ENCODE measurements at places on chromosomes 7 and 10. TPM values are rescaled to one million over a fixed set of nuclear protein-coding genes. Genes with fewer than 3 reads are reported as not detected.

DNA sequence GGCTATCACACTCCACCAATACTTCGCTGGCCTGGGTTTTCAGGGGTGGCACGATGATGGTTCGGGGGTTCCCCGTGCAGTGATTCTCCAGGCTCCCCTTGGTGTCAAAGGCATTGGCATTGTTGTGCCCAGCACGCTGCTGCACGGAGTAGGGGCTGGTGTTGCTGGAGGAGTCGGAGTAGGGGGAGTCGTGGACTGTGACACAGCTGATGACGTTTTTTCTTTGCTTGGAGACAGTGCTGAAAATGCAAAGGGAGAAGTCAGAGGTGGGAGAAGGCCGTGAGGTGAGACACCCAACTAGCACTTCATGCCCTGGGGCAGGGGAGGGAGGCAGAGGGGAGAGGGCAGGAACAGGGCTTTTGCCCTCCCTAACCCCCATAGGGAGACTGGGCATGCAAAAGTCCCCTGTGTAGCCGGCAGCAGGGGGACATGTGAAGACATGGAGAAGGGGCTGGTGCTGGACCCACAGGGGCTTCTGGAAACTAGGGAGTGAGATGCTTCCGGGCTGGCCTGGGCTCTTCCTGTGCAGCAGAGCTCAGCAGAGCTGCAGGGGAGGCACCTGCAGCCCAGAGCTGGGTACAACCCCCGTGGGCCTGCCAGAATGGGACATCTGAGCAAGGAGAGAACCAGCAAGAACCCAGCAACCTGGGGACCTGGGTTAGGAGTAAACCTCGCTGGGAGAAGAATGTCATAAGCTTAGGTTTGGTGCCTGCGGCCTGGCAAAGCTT, 60.5 kb downstream of the CLEC2L start:
- H3K4me1 ChIP-seq, result peaks cover 3% of the 10 kb centered on the region
- H3K27ac ChIP-seq, result no peak overlapping the region
- H3K36me3 ChIP-seq, result peaks cover 13% of the 10 kb centered on the region

- H3K27me3 ChIP-seq, result no peaks in the 10 kb centered on the region
- peaks cover 24% of the 10 kb centered on the region for H3K4me1 ChIP-seq
- no peak overlapping the region for H3K27ac ChIP-seq
These were observed 46.8 kb upstream of the NFE2L3 start for GRCh38 chr7:26105236-26105635.

GRCh38 chr10:28211759-28212158, 91.1 kb downstream of the MPP7 start:
- no peak overlapping the region for H3K4me3 ChIP-seq
- H3K4me1 ChIP-seq, result peaks cover 7% of the 10 kb centered on the region
- DNase-seq, result no peak
- no peak overlapping the region for H3K27ac ChIP-seq
- no peaks in the 10 kb centered on the region for H3K36me3 ChIP-seq

DNA sequence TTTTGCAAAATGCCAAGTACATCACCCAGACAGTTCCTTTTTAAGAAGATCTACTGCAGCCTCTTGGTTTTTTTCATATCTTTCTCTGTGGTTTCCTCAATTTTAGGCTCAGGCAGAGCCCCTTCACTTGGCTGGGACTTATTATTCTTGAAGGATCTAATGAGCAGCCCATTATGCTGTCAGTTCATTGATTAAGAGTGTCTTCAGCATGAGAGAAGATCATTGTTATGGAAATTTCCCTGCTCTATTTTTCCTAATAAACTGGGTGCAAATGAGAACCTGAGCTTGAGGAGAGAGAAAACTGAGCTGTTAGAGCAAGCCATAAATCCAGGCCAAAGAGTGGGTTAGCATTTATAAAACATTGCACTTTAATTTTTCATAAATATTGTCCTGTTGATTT, 146.5 kb downstream of the SEC23IP start:
- peaks cover 5% of the 10 kb centered on the region for H3K4me1 ChIP-seq
- H3K36me3 ChIP-seq, result no peaks in the 10 kb centered on the region
- H3K27ac ChIP-seq, result no peak overlapping the region
- H3K27me3 ChIP-seq, result peaks cover 4% of the 10 kb centered on the region
- no peak overlapping the region for H3K4me3 ChIP-seq

GRCh38 chr7:149690688-149691446, 82.5 kb downstream of the ZNF467 start:
- H3K4me3 ChIP-seq, result peak overlapping the region; percentile 79
- peaks cover 82% of the 10 kb centered on the region for H3K27me3 ChIP-seq
- peaks cover 7% of the 10 kb centered on the region for H3K36me3 ChIP-seq
- H3K4me1 ChIP-seq, result peaks cover 15% of the 10 kb centered on the region
- DNase-seq, result peak; percentile 50
- H3K27ac ChIP-seq, result no peak overlapping the region

DNA sequence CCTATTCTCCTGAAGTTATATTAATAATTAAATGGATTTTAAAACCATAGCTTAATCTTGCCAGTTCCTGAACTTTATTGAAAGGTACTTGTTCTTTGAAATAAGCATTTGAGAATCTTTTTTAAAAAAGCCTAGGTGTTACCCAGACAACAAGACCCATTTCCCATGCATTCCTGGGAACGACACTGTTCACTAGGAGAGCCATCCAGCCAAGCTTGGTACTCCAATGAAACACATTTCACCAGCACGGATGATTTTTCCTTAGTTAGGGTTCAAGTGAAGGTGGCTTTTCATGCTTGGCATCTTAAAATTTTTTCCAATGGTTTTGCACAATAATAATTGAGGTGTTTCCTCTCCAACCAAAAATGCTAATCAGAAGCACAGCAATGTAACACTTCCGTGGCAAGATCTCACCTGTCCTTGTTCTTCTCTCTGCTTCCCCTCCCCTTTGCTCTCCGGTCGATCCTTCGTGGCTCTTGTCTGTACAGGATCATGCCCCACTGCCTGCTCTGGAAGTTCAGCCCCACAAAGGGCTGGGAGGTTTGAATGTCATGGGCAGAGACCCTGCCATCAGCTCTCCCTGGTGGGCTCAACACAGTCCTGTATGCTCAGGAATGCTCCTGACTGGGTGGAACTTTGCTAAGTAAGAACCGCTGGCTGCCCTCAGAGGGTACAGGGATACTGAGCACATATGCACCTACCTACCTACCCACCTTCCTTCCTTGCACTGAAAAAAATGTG, 69.7 kb upstream of the AQP1 start:
- no peaks in the 10 kb centered on the region for H3K27me3 ChIP-seq
- H3K4me3 ChIP-seq, result no peak overlapping the region
- H3K36me3 ChIP-seq, result peaks cover 8% of the 10 kb centered on the region
- peaks cover 11% of the 10 kb centered on the region for H3K4me1 ChIP-seq

- H3K27ac ChIP-seq, result no peak overlapping the region
- H3K4me3 ChIP-seq, result no peak overlapping the region
- H3K4me1 ChIP-seq, result peaks cover 19% of the 10 kb centered on the region
- H3K36me3 ChIP-seq, result no peaks in the 10 kb centered on the region
These were observed 15.9 kb downstream of the PTPRE start for GRCh38 chr10:127922675-127923366.

DNA sequence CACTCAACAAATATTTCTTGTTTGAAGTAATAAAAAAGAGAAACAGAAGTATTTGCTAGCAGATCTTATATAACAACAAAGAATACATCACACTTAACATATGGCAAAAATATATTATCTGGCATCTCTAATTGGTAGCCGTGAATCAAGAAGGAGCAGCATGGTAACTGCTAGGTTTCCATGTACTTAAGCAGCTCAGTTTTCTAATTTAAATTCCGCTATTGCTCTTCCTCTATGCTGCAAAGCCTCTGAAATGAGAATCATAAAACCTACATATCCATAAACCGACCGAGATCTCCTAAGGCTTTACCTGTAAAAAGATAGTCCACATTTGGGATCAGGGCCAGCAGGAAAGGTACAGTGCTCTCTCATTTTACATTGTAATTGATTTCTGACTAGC, 76.6 kb upstream of the PTPRZ1 start:
- peaks cover 66% of the 10 kb centered on the region for H3K4me1 ChIP-seq
- H3K36me3 ChIP-seq, result peaks cover 3% of the 10 kb centered on the region
- H3K4me3 ChIP-seq, result peak overlapping the region; percentile 13

DNA sequence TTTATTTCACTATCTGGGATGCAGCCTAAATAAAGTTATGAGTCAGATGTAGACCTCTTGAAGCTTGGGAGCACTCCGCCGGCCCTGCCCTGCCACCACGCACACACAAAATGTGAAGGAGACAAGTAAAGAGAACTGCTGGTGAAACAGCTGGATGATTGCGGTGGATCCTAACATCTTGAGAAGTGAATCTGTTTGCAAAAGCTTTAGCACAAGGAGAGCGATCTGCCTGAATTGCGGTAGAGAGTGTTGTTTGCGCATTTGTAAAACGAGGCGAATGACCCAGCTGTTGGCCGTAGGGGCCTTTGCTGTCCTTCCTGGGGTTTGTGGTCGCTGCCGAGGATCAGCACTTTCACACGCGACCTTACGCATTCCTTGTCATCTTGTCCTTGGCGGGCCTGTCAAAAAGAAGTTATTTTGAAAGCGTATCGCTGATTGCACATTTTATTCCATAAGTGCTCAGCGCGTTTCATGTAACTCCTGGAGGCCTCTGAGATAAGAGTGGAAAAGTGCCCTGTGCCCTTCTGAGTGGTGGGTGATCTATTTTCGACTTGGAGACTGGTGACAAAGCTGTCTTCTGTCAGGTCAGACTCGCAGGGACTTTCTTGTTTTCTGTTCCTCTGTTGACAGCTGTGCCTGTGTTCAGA, 40.8 kb downstream of the RBM20 start:
- H3K27ac ChIP-seq, result no peak overlapping the region
- no peaks in the 10 kb centered on the region for H3K36me3 ChIP-seq
- H3K27me3 ChIP-seq, result peaks cover 2% of the 10 kb centered on the region
- peaks cover 11% of the 10 kb centered on the region for H3K4me1 ChIP-seq
- H3K4me3 ChIP-seq, result no peak overlapping the region
- no peak for DNase-seq

GRCh38 chr10:47190301-47190700, 109.7 kb upstream of the GDF10 start:
- H3K27me3 ChIP-seq, result no peaks in the 10 kb centered on the region
- DNase-seq, result no peak
- H3K27ac ChIP-seq, result no peak overlapping the region
- peaks cover 8% of the 10 kb centered on the region for H3K4me1 ChIP-seq

DNA sequence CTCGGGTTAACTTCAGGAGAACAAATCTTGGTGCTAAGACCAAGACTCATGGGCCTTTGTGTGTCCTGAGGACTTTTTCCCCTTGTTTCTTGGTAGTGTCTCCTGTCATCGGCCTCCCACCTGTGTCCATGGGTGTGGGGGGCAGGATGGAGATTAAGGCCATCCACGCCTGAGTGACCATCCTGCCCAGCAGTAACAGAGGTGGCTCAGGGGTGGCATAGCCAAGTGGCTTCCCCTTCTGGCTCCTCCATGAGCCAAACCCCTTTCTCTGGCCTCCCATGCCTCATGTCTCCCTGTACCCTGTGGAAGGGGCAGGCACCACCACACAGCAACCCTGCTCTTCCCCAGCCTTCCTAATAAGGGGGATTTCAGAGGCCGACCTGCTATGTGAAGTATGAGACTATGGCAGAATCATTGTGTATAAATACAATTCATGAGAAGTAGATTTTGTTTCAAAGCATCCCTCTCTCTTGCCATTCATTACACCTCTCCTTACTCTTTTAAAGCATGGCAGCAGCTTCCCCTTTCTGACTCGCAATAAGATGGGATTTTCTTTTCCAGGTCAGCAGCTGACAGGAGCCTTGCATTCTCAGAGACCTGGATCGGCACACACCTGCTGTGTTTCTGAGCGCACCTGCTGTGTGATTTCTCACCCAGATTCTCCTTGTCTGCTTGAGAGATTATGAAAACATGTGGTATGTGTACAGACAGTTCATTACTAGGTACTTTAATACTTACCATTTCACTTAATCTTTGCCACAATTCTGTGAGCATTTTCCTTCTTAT, 102.5 kb downstream of the XPNPEP1 start:
- H3K36me3 ChIP-seq, result peaks cover 2% of the 10 kb centered on the region
- no peak for DNase-seq
- no peaks in the 10 kb centered on the region for H3K27me3 ChIP-seq
- H3K27ac ChIP-seq, result peak overlapping the region; percentile 13
- no peak overlapping the region for H3K4me3 ChIP-seq
- H3K4me1 ChIP-seq, result no peaks in the 10 kb centered on the region

CFTR gene
- not detected for total RNA-seq

NKX1-2 gene
- total RNA-seq, result not detected

Data from neural crest cell (in vitro differentiated cells).